ENCODE measurements at places on chromosomes 3 and 15. TPM values are rescaled to one million over a fixed set of nuclear protein-coding genes. Genes with fewer than 3 reads are reported as not detected.

- no peaks in the 10 kb centered on the region for H3K27me3 ChIP-seq
- DNase-seq = no peak
- peaks cover 9% of the 10 kb centered on the region for H3K4me1 ChIP-seq
- no peak within 1 kb of the TSS for H3K4me3 ChIP-seq
- H3K36me3 ChIP-seq = peaks cover 3% of the 10 kb centered on the region
- no peak within 1 kb of the TSS for H3K27ac ChIP-seq
Measured at GRCh38 chr15:40769274-40770146, at the start of gene C15orf62. Gene C15orf62, plus strand, starts transcription at chr15:40769980. Its CDS starts 516 bp downstream, at chr15:40770496.

- peaks cover 23% of the 10 kb centered on the region for H3K27me3 ChIP-seq
- DNase-seq = no peak
- no peak overlapping the region for H3K27ac ChIP-seq
- no peaks in the 10 kb centered on the region for H3K4me1 ChIP-seq
Measured at GRCh38 chr3:13536832-13537231, 12.1 kb upstream of the FBLN2 start.

GRCh38 chr15:76335307-76336253 lies 993 bp upstream of the ISL2 start:
- H3K27ac ChIP-seq = peak overlapping the region; percentile 58
- peak overlapping the region; percentile 53 for H3K4me3 ChIP-seq
- DNase-seq = no peak
- H3K4me1 ChIP-seq = peaks cover 26% of the 10 kb centered on the region
- H3K27me3 ChIP-seq = peaks cover 77% of the 10 kb centered on the region
- no peaks in the 10 kb centered on the region for H3K36me3 ChIP-seq

The CLDN11 gene
- total RNA-seq = 2.4 TPM
